Cardiac muscle cell (in vitro differentiated cells and primary cell): ENCODE measurements at places on chromosomes 3 and 15. TPM values are rescaled to one million over a fixed set of nuclear protein-coding genes. Genes with fewer than 3 reads are reported as not detected.

DNA sequence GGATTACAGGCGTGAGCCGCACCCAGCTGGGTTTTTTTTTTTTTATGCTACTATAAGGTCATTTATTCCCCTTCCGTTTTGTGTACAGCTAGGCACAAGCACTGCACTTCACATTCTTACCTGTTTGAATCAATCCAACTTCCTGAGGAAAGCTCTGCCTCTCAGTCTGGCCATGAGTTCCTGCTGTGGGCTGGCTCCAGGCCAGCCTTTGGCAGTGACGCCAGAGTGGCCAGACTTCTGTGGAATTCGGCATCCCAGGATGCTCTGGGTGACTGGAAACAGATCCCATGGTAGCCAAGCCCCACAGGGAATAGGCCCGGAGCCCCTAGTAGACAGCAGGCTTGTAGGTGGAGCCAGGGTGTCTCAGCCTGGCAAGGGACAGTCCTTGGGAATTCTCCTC, 21.5 kb upstream of the TIMP4 start:
- DNase-seq = peak; percentile 91

OIP5 gene
- total RNA-seq = 8.0 and 19.8 TPM in 2 replicates

GRCh38 chr3:32177702-32178198, 60.7 kb upstream of the CMTM8 start:
- peak; percentile 91 for DNase-seq

GOLGA8R gene
- 1.7 and 5.9 TPM in 2 replicates for total RNA-seq

GRCh38 chr15:93249623-93250022, 160.6 kb upstream of the RGMA start:
- DNase-seq = no peak

- DNase-seq = no peak
Measured at GRCh38 chr15:68572309-68572708, 6.5 kb upstream of the CORO2B start.

DNA sequence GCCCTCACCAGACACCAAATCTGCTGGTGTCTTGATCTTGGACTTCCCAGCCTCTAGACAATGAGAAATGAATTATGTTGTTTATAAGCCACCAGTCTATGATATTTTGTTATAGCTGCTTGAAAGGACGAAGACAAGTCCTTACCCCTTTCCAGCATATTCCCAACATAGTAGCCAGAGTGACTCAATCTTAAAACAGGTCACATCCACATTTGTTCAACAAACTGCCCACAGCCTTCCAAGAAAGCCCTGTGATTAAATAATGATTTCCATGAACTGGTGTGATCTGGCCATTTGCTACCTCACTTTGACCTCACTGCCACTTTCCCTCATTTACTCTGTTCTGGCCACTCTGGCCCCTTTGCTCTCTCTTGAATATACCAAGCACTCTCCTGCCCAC, 193.7 kb upstream of the CFAP20DC start:
- no peak for DNase-seq
